Uterus (tissue), 4 donors: ENCODE measurements at places on chromosomes 4 and X. TPM values are rescaled to one million over a fixed set of nuclear protein-coding genes. Genes with fewer than 3 reads are reported as not detected.

Gene FAM53A
- not detected for total RNA-seq

GRCh38 chr4:175762582-175762981, 49.5 kb downstream of the GPM6A start:
- H3K4me3 ChIP-seq, result no peak overlapping the region
- H3K36me3 ChIP-seq, result no peaks in the 10 kb centered on the region
- no peak overlapping the region for H3K27ac ChIP-seq
- no peak for DNase-seq

- no peak for DNase-seq
- H3K4me3 ChIP-seq, result no peak overlapping the region
- no peak overlapping the region for H3K27ac ChIP-seq
- H3K36me3 ChIP-seq, result no peaks in the 10 kb centered on the region
- H3K27me3 ChIP-seq, result no peaks in the 10 kb centered on the region
- no peaks in the 10 kb centered on the region for H3K4me1 ChIP-seq
Observed at GRCh38 chrX:104618106-104618895, 52.3 kb downstream of the IL1RAPL2 start.

Gene AR
- total RNA-seq, result 53.6 TPM

Gene IL13RA2
- total RNA-seq, result not detected

Gene TMEM156
- not detected for total RNA-seq

GRCh38 chr4:115720611-115721010, 607.2 kb upstream of the NDST4 start:
- H3K36me3 ChIP-seq, result no peaks in the 10 kb centered on the region
- H3K27me3 ChIP-seq, result no peaks in the 10 kb centered on the region
- DNase-seq, result no peak
- no peak overlapping the region for H3K4me3 ChIP-seq
- no peaks in the 10 kb centered on the region for H3K4me1 ChIP-seq

DNA sequence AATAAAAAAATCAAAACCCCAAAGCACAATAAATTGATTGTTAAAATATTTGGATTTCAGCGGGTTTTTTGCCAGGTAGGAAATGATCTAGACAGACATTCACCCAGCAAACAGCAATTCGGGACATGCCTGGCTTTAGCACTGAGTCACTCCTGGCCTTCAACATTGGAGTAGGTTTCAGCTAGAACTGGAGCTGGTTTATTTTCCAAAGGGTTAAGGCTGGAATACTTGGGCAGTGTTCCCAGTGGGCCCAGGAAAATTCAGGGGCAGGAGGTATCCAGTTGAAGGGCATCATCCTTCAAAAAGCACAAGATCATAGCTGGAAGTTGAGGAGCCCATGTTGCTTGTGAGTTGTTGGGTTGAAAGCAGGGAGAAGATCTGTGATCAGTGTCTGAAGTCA, 41.0 kb downstream of the TXLNG start:
- H3K27ac ChIP-seq, result peak overlapping the region; percentile 72
- no peak for DNase-seq
- no peaks in the 10 kb centered on the region for H3K4me1 ChIP-seq
- no peaks in the 10 kb centered on the region for H3K36me3 ChIP-seq
- no peaks in the 10 kb centered on the region for H3K27me3 ChIP-seq
